ENCODE measurements at places on chromosomes 5 and 9.

GRCh38 chr5:11803436-11803835, 100.8 kb downstream of the CTNND2 start:
- no peak for DNase-seq

- no peak for DNase-seq
Observed at GRCh38 chr9:126389992-126390391, 63.4 kb downstream of the MVB12B start.

DNA sequence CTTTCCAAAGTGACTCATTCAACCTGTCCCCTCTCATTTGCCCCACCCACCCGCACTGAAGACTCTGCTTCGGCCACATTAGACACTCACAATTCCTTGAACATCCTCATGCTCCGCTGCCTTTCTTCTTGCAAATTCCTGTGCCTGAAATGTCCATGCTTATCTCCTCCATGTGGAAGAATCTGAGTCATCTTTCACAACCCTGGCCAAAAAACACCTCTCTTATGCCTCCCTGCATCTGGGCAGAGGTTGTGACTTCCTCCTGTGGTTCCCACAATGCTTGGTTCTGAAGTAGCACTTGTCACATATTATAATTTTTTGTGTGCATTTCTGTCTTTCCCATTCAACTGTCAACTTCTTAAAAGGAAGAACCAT, 238.6 kb downstream of the ENC1 start:
- no peak for DNase-seq

- no peak for DNase-seq
Observed at GRCh38 chr9:86052556-86053468, 46.5 kb downstream of the GOLM1 start.

DNA sequence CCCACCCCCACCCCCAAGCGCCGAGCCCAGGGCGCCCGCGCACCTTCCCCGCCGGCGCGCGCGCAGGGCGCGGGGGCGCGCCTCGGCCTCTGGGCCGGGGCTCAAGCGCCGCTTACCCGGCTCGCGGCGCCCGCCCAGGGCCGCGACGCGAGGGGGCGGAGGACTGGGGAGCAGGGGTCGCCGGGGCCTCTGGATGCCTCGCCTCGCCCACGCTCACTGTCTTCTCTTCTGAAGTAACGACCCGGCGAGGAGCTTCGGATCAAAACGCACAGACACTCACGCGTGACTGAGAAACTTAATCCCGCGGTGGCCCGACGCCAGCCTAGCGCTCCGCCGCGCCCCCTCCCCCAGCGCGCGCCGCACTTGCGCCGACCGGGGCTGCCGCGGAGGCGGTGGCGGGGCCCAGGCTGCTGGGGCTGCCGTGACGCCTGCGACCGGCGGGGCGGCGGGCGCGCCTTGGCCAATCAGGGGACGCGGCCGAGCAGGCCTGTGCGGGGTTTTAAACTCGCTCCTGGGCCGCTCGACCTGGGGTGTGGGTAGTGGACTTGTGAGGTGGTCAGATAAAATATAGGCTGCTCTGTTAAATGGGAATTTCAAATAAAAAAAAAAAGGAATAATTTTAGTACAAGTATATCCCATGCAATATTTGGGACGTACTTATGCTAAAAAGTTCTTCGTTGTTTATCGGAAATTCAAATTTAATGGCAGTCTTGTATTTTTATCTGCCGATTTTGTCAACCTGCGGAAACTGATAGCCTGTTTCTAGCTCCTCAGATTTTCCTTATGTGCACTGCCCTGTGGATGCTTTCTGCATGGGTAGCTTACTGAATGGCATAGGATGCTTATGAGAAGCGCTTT, at the start of gene MPDZ:
Gene MPDZ, minus strand, starts transcription at position 409 of the 858 bp plus-strand sequence. CDS start 29,377 bp downstream, outside the sequence.
- peak; percentile 32 for DNase-seq

All from DMS 273 treated with DMSO at 0.1 percent for 48 hours (cell line).